ENCODE measurements at places on chromosomes 5 and 9.

- no peak for DNase-seq
Observed at GRCh38 chr9:116365056-116365471, 211.5 kb downstream of the PAPPA start.

DNA sequence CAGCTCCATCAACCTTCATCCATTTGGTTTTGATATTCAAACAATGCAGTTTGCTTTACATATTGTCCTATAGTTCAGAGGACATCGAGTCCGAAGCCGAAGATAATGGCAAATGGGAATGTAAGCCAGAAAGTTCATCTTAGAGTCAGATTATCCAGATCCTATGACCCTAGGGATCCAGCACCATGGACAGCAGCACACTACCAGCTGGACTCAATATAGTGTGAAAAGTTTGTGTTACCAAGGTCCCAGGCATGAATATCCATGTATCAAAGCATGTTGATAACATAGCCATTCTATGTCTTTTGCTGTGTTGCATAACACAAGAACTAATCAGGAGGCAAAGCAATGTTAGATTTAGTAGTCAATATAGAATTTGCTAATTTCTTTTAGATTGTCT is 46.3 kb downstream of the FSTL4 start:
- DNase-seq, result no peak

DNA sequence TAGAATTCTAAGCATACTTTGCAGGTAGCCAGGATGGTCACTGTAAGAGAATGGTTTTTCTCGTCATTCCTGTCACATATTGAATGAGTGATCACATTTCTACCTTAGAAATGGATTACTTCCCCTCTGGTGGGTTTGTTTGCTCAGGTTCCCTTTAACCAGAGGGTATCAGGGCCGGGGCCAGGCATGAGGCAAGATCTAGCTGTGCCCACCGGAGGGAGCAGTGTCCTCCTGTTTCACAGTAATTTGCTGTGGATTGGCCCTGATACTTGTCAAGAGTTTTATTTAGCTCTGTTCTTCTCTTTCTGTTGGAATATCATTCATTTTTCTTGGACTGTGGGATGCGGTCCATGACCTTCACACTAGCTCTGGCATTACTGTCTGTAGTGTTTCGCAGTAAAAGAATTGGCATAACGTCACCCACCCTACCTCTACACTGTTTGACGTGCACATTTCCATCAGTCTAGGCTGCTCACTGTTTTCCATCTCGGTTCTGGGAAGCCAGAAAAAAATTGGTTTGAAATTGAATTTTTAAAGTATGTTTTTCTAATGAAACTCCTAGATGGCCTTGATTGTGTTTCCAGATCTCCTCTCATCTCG is 42.4 kb upstream of the ZBED3 start:
- DNase-seq, result no peak

DNA sequence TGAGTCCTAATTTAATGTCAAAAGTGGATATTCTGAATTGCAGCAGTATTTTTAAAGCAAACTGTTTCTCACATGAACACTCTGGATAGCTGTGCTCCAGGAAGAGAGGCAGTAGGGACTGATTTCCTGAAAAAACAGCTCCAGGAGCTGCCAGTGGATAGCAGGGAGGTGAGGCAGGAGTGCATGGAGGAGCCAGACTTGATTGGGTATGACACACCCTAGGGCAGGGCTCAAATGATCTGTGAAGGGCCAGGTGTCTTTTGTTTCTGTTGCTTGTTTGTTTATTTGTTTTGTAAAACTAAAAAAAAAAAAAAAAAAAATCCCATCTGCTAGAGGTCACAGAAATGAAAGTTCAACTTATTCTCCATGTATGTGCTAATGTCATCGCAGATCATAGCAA is 83.4 kb downstream of the ADRB2 start:
- no peak for DNase-seq

- no peak for DNase-seq
Observed at GRCh38 chr9:21830589-21830988, 28.2 kb downstream of the MTAP start.

Data from left lobe of liver (tissue), 2 donors.